ENCODE measurements at places on chromosomes 3 and 15.

DNA sequence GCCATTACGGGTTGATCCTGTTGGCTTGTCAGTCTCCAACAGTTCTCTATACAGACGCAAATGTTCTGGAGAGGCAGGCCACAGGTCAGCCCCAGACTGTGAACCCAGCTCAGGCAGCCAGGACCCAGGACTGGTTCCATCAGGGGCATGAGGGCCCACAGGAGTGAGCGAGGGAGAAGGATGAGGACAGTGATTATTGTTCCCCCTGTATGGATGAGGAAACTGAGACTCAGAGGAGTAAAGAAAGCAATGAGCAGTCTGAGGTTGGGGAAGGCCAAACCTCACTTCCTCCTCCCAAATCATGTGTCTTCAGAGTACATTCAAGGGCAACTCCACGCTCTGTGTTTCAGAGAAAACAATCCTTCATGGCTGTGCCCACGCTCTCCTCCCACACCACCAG is 121.9 kb downstream of the RPLP1 start:
- DNase-seq, result no peak

GRCh38 chr3:60630953-60631352 is 620.3 kb downstream of the FHIT start:
- DNase-seq, result no peak

DNA sequence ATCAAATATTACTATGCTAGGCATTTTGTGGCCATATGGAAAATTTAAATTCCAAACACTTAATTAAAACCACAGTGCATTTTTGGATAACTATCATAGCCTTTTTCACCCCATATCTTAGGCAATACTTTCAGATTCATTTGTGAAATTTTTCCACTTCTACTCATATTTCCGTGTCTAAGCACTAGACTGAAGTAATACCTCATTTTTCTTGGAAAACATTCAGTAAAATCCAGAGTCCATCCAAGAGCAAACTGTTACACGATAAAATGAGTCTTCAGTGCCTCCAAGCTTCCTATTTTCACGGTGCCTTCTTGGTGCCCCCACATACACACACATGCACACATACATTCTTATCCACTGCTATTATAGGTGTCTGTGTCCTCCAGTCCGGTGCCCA is 845.9 kb downstream of the TBL1XR1 start:
- no peak for DNase-seq

DNA sequence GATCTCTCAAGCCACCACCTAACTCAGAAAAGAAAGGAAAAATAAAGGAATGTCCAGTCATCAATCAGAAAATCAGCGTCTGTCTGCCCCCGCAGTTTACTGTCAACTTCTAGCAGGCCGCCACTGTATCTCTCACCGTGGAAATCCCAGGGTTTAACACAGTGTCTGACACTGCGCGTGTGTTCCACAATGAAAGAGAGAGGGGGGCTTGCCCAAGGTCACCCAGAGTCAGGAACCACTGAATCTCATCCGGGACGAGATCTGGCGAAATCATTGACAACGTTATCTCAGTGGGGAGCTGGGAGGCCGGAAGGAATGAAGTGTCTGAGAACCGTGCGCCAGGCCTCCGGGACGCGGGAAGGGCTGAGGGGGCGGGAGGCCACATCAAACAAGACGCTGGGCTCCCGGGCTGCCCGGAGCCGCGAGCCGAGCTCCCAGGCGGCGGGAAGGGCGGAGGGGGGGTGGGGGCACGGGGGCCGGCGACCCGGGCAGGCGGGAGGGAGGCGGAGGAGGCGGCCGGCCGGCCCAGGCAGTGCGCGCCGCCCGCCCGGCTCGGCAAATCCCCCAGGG is 2.2 kb upstream of the HES1 start:
- no peak for DNase-seq

DNA sequence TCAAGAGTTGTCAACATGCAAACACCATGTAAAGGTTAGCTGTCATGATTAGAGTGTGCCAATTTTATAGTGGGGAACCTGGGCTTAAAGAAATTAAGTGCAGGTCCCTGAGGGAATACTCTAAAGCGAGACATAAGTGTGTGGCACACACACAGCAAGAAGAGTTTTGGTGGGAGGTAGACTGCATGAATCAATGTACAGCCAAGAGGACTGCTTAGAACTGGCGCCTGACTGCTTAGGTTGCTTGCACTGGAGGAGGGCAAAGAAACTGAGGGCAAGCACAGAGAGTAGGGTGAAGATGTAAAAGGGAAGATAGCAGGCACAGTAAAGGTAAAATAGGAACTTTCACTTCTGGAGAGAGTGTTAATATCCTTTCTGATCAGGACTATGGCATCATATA is 184.9 kb downstream of the SOX2 start:
- no peak for DNase-seq

DNA sequence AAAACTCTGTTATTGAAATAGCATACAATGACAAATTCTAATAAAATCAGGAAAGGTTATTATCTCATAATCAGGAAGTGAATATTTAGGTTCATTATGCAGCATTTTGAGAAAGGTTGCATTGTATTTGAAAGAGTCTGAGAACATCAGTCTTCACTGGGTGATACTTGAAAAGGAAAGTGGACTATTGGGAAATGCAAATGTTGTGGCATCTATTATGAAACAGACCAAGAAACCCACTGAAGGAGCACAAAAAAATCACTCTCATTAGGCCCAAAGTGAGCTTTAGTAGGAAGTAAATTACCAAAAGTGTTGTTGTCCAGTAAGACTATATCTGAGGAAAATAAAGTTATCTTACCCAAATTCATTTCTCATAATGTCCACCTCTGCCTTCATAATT is 90.8 kb downstream of the ZPLD1 start:
- no peak for DNase-seq

All from HEK293T (cell line).